ENCODE measurements at places on chromosomes 6 and 20.

GRCh38 chr6:52514514-52514913 lies 62.3 kb downstream of the TRAM2 start:
- DNase-seq, result no peak

GRCh38 chr6:108114841-108115597 lies 40.5 kb upstream of the OSTM1 start:
- no peak for DNase-seq

DNA sequence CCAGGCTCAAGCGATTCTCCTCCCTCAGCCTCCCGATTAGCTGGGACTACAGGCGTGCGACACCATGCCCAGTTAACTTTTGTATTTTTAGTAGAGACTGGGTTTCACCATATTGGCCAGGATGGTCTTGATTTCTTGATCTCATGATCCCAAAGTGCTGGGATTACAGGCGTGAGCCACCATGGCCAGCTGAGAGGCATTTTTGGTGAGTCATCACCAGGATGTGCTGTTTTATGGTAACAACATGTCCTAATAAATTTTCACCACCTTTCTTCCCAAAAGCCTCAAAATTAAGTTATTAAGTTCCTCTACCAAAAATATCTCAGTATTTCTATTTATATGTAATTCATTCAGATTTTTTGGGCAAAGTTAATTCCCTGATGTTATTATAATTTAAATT lies 53.5 kb downstream of the COL21A1 start:
- no peak for DNase-seq

- DNase-seq, result no peak
These were observed 778 bp downstream of the PSMG4 start for GRCh38 chr6:3259491-3259958.

Measured in stimulated activated CD8-positive, alpha-beta memory T cell treated with anti-CD3 and anti-CD28 coated beads, Interleukin-4, amount 100 ng/mL, for 1 hour (primary cell).